A172 (cell line): ENCODE measurements at places on chromosomes 3 and 15.

DNA sequence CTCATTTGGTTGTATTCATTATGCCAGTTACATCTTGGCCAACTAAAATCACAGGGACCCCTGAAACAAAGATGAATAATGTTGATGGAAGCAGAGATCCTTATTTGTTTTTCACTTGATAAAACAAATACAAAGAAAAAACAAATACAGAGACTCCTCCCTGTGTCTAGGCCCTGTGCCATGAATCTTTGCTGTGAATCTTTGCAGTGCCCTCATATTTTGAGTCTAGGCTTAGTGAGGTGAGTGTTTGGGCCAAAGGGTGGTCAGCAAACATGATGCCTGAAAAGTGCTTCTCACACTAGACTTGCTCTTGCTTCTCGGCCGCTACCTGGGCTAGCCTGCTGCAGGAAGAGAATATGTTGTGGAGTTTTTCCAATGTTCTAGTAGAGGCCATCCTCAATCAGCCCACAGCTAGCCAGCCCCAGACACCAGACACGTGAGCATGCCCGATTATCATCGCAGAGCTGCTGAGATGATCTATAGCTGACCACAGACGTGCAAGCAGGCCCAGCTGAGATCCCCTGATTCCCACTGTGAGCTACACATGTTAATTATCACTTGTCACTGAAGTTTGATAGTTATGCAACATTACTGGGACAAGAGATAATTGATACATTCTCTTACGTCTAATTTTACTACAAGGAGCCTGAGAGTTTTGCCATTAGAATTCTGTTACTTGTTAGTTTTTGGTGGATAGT lies 191.4 kb downstream of the THRB start:
- no peak for DNase-seq

DNA sequence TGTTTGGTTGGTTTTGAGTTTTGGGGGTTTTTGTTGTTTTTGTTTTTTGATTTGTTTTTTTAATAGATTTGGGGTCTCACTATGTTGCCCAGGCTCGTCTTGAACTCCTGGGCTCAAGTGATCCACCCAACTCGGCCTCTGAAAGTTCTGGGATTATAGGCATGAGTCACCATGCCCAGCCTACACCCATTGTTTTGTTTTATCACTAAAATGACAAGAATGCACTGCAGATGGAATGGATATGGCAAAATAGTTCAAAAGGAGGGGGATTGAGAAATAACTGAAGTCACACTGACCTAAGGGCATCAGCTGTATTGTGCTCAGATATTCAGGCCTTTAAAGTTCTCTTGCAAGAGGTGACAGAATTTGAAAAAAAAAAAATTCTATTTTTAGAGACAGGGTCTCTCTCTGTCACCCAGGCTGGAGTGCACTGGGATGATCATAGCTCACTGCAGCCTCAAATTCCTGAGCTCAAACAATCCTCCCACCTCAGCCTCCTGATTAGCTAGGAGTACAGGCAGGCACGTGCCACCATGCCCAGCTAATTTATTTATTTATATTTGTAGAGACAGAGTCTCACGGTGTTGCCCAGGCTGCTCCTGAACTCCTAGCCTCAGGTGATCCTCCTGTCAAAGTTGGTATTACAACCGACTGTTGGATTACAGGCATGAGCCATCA lies 4.4 kb upstream of the RASA2 start:
- DNase-seq: peak; percentile 91

GRCh38 chr3:160403796-160404470 lies 4.5 kb downstream of the SMC4 start:
- DNase-seq: peak; percentile 36

GRCh38 chr15:62071711-62072308 lies 5.0 kb downstream of the C2CD4A start:
- DNase-seq: peak; percentile 42

- DNase-seq: no peak
These were observed 98.4 kb downstream of the NAALADL2 start for GRCh38 chr3:174957551-174958001.

- no peak for DNase-seq
These were observed 35.2 kb upstream of the SLC24A5 start for GRCh38 chr15:48085591-48085930.

DNA sequence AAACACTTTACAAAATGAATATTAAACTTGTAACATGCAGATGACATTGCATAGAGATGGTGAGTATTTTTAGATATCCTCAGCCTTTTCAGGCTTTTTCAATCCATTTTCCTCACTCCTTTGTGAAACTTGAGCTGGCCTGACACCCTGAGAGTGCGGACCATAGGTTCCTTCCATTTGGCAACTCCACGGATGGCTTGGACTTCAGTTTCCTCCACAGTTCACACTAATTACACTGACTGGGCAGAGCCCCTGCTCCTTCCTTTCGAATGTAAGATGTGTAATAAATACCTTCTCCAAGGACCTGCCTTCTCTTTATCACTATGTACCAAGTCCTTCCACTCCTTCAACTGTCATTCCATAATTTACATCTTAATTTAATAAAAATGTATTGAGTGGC lies 141.7 kb upstream of the LRIG1 start:
- DNase-seq: no peak

DNA sequence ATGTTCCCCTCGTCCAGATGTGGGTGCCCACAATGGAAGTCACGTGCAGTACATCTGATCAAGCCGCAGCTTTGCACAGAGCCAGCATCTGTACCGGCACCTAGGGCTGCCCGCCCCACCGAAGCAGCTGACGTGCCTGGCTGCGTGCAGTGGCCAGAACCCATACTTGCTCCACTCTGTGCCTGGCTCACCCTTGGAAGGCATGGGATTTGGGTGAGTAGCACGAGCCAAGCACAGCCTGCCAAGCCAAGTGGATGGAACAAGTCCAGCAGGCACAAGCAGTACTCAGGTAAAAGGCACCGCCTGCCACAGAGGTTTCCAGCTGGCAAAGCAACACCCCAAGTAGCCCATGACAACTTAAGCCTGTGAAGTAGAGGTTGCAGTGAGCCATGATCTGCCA lies 261.3 kb downstream of the TBC1D5 start:
- no peak for DNase-seq

GRCh38 chr3:51382947-51383578 lies 2.0 kb upstream of the MANF start:
- DNase-seq: no peak

DNA sequence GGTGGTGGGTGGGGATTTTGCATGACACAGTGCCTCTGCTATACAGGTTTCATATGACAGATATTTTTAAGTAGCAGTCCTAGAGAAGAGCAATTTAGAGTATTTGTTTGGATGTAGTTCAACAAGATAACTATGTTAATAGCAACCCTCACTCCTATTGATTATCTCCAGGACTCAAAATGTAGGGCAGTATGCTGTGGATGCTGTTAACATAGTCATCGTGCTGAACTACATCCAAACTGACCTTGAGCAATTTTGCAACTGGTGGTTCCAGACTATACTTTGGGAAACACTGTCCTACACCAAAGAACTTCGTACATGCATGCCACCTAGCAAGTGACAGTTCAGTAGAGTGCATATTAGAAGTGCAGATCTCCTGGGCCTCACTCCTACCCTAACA lies 117.6 kb downstream of the IL5RA start:
- no peak for DNase-seq

GRCh38 chr3:21170964-21171363 lies 580.0 kb downstream of the ZNF385D start:
- peak; percentile 11 for DNase-seq

- DNase-seq: no peak
These were observed 102.7 kb downstream of the OSBPL10 start for GRCh38 chr3:31878231-31878838.

DNA sequence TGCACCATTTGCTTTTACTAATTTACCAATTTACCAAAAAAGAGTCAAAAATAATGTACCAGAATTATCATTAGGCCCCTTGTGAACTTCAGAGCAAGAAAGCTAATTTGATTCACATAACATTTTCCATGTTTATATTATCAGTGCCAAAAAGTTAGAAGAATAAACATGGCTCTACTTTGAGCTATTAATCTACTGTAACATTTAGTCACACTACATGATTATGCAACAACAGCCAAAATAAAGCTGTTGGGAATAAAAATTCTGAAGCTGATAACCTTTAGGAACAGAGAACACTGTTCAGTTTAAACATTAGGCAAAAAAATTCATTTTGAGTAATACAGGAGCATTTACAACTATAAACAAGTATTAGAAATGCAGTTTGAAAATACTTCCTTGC lies 63.6 kb downstream of the PROS1 start:
- DNase-seq: no peak

DNA sequence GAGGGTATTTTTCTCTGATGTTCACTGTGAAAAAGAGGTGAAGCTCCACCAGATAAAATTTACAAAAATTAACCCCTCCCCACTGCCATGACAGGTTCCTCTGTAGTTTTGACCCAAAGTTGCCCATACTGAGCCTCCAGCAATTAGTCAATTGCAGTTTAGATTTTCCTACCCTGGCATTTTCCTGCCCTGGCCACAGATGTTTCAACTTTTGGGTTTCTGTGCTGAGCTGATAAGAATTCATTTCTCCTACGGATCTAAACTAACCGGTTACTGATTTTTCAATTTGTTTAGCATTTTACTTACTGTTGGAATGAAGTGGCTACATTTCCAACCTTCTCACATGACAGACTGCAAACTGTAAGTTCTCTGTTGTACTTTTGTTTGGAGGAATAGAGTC lies 1346.1 kb upstream of the EPHA6 start:
- DNase-seq: no peak

GRCh38 chr3:181402347-181402746 lies 309.4 kb upstream of the SOX2 start:
- DNase-seq: no peak

- no peak for DNase-seq
These were observed 71.3 kb upstream of the ETV5 start for GRCh38 chr3:186180151-186180550.

- DNase-seq: no peak
These were observed 1.1 kb downstream of the MYH15 start for GRCh38 chr3:108509263-108509662.

- peak; percentile 84 for DNase-seq
These were observed 1444.5 kb upstream of the CADM2 start for GRCh38 chr3:83514130-83514914.

DNA sequence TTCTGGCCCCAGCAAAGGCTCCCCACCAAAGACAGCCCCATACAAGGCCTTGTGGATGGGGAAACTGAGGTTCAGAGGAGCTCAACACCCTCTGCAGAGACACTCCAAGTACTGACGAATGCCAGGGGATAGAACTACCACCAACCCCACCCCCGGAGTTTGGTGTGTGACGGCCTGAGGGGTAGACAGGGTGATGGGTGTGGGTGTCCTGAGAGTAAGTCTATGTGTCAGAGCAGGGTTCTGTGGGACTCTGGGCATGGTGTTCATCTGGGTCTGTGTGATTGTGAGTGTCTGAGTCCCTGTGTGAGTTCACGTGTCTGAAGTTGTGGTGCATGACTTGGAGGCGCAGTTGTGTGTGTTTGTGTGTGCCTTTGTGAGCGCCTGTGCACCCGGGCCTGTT lies 7.4 kb downstream of the PTH1R start:
- no peak for DNase-seq

DNA sequence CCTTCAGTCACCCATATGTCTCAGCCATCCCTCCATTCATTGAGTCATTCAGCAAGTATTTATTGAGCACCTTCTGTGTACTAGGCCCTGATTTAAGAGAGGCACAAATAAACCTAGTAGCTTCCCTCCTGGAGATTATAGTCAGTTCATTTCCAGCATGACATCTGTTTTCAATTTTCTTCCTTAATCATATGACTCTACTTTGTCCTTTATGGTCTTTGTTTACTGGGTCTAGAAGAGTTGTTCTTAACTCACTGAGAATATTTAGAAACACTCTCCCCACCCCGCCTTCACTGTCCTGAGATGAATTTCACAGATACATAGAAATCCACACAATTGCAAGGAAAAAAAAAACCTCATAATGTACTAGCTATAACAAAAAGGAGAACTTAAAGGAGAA lies 44.8 kb upstream of the ADAMTS9 start:
- no peak for DNase-seq

DNA sequence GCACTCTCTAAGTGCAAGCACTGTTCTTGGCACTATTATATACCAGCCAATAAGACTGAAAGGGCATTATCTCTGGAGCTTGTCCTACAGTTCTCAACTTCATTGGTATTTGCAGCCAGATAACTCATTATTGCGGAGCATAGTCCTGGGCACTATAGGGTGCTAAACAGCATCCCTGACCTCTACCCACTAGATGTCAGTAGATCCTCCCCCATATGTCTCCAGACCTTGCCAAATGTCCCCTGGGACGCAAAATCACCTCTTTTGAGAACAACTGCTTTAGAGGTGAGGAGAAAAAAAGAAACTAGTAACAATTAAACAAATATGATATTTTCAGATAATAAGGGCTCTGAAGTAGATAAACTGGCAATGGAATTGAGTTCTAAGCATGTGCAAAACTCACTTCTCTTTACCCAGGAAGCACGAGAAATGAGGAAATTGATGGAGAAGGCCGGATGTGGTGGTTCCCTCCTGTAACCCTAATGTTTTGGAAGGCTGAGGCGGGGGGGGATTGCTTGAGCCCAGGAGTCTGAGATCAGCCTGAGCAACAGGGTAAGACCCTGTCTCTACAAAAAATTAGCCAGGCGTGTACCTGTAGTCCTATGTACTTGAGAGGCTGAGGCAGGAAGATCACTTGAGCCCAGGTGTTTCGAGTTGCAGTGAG lies 61.4 kb downstream of the FRMD4B start:
- DNase-seq: no peak

DNA sequence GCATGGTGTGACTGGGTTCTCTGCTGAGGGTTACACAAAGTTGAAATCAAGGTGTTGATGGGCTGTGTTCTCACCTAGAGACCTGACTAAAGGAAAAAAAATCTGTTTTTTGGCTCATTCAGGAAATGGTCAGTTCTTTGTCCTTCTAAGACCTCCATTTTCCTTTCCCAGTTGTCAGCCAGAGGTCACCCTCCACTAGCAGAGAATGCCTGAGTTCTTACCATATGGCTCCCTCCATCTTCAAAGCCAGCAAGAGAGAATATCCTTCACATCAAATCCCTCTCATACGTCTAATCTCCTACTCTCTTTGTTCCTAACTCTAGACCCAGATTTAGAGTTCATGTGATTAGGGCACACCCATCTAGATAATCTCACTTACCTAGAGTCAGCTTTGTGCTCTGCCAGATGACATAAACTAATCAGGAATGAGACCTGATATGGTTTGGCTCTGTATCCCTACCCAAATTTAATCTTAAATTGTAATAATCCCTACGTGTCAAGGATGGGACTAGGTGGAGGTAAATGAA lies 19.4 kb downstream of the ANKRD28 start:
- DNase-seq: no peak

- DNase-seq: no peak
These were observed 47.0 kb upstream of the LHFPL4 start for GRCh38 chr3:9600597-9600996.
